ENCODE measurements at places on chromosomes 16 and 17. TPM values are rescaled to one million over a fixed set of nuclear protein-coding genes. Genes with fewer than 3 reads are reported as not detected.

GRCh38 chr17:45722161-45722560 lies 62.0 kb upstream of the CRHR1 start:
- DNase-seq, result no peak

DNA sequence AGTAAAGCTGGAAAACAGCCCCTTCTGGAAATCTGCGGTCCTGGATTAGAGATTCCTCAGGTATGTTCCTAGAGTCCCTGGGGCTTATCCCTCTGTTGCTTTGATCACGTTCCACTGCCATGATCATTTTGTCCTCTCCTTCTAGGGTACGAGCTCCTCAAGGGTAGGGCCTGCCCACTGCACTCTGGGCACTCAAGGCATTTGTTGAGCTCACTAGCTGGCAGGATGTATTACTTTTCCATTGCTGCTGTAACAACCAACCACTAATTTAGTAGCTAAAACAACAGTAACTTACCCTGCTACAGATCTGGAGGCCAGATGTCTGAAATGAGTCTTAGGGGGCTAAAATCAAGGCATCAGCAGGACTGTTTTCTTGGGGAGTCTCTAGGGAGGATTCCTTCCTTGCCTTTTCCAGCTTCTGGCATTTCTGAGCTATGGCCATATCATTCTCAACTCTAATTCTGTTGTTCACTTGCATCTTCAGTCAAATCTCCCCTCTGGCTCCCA lies 65.7 kb downstream of the ARSG start:
- no peak for DNase-seq

- DNase-seq, result no peak
Observed at GRCh38 chr17:76582660-76583059, 3.0 kb downstream of the ST6GALNAC2 start.

Gene CLEC19A
- total RNA-seq, result not detected

Gene RCVRN
- total RNA-seq, result 0.38 TPM

DNA sequence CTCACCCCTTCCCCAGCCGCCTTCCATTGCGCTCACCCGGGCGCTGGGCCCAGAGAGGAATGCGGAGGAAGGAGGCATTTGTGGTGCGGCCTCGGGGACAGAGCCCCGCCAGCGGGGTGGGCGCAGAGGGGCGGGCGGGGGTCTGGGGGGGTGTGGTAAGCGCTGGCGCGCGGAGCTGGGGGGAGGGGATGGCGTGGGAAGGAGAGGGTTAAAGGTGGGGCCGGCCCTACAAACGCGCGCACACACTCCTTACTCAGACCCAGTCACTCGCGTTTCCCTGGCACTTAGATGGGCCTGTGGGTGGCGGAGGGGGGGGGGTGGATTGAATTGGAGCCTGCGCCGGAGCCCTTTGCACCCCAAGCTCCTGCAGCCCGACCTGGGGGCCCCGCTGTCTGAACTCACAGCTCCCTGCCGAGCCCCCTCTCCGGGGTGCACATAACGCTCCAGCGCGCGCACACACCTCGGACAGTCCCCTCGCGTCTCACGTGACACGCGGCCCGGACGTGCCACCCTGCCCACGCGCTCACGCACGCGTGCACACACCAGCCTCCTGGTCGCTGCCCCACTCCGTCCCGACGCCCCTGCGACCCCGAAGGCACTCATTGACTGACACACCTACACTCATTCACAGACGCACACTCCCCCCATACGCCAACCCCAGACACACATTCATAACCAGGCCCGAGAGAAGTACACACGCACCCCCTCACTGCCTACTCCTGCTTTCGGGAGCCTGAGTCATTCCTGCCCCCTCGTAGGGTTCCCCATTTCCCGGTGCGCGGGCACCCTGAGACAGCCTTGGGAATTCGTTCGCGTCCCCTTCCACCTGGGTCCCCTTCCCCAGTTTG lies 844 bp downstream of the TBKBP1 start:
- DNase-seq, result peak; percentile 52

Gene HP
- total RNA-seq, result not detected

- no peak for DNase-seq
Observed at GRCh38 chr17:13560935-13561334, 40.8 kb downstream of the HS3ST3A1 start.

Gene ARHGDIG
- not detected for total RNA-seq

Gene ASGR1
- not detected for total RNA-seq

DNA sequence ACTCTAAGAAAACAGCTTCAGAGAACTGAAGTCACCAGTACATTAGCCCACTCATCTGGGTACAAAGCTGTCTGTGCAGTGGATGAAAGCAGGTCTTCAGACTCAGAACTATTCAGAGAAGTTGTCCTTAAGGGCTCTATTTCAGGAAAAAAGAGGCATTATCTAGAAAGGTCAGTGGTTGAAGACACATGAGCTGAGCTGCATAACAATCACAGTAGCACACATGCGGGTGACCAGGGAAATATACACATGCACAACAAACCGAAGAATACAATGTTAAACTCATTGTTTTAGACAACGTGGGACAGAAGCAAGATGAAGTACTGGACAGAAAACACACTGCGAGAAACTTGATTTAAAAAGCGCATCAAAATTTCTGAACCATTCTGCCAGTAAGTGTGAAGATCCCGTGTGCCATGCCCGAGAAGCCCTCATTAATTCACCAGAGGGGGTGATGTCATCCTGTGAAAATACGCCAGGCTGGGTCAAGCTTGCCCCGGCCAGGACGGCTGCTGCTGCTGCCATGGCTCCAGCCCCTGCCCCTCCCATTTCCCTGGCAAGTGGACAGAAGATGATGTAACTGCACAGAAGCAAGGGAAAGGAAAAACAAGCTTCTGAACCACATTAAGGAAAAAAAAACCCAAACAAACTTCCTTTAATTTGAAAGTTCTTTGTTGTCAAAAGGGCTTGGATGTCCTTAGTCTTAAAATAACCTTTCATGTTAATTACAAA lies 10.1 kb downstream of the DYNC1LI2 start:
- DNase-seq, result no peak

GRCh38 chr16:80982646-80983045 lies 24.0 kb downstream of the CMC2 start:
- no peak for DNase-seq

- DNase-seq, result no peak
Observed at GRCh38 chr17:8408371-8408770, 10.7 kb upstream of the RNF222 start.

Gene PSMB10
- 232 TPM for total RNA-seq

DNA sequence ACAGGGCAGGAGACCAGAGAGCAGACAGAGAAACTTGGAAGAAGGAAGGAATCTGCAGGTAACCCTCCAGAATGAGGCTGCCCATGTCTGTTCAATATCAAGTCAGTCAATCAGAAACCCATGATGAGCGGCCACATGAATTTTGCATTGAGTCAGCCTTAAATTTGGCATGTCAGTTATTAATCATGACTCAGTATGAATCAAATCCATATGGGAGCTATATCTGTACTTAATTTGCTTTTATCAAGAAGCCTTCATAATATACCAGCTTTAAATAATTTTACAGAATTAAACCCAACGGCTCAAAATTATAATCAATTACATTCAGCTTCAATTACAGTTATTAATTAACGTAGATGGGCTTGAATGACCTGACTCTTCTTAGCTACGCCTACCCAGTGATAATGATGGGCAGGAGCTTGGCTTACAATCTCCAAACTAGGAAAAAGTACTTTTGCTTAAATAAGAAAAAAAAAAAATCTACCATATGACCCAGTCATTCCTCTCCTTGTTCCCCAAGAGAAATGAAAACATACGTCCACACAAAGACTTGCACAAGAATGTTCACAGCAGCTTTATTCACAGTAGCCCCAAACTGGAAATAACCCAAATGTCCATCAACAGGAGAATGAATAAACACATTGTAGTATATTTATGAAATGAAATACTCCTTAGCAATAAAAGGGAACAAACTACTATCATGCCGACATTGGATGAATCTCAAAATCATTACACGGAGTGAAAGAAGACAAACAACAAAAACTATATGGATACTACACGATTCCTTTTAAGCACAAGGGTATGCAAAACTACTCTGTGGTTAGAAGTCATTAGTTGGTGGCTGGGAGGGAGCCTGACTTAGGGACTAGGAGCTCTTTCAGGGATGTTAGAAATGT lies 48.6 kb downstream of the SLC39A11 start:
- DNase-seq, result no peak

GRCh38 chr17:76438906-76439305 lies 14.0 kb downstream of the UBE2O start:
- no peak for DNase-seq

Gene WFIKKN2
- not detected for total RNA-seq

DNA sequence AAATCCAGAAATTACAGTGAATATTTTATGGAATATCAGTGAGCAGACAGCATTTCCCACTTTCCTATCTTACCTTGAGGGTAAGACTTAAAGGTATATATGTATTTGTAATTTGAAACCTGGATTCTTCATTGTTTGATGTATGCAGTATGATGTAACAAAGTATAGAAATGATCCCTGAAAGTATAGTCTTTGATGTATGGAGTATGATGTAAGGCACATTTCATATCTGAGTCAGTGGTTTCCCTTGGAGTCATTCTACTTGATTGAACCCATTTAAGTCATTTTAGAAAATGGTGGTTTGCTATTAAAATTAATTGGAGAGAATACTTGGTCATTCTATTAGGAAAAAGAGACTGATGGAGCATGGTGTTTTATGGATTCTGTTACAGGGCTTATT lies 10.1 kb downstream of the AMZ2 start:
- no peak for DNase-seq

Gene MYOCD
- 8.0 TPM for total RNA-seq

DNA sequence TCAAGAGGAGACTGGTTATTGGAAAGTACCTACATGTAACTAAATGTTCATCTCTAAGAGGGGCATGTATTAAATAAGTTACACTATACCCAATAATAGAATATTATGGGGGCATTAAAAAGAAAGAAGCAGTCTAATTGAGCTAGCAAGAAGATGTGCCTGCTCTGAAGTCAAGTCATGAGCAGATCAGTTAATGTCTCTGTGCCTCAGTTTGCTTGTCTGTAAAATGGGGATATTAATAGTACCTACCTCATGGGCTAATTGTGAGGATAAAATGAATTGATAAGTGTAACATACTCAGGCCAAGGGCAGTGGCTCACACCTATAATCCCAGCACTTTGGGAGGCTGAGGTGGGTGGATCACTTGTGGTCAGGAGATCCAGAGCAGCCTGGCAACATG lies 3.0 kb downstream of the CNGB1 start:
- DNase-seq, result no peak

Gene FN3KRP
- total RNA-seq, result 28.5 TPM

DNA sequence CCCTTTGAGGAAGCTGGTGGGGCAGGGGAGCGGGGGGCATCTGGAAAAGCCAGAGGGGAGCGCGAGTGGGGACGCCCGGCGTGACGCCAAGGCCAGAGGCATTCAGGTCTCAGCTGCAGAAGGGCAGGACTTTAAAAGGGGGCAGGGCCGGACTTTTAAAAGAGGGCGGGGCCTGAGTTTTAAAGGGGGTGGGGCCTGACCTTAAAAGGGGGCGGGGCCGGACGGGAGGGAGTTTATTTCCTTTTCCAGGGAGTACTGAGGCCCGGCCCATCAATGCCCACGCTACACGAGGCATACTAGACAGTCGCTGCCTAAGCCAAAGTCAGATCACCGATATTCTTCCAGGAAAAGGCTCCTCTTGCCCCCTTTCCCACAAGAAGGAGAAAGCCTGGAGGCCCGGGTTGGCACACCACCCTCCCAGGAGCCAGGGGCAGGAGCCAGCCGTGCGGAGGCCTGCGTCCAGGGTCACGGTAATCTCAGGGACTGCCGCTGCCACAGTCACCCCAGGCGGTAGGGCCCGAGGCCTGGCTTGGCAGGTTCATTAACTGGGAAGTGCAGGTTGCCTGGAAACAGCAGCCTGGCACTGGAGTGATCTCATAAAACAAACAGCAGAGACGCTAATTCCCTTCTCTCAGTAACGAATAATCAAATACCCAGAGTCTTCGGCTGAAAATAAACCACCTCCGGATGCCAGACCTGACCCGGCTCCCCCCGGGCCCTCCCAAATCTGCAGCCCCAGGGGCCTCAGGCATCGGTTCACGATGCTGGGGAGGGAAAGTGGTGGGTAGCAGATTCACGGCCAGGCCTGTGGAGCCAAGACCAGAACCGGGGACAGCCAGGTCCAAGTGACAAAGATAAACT lies 90.7 kb downstream of the TIMM22 start:
- no peak for DNase-seq

- DNase-seq, result no peak
Observed at GRCh38 chr16:72938795-72939164, 109.1 kb downstream of the ZFHX3 start.

GRCh38 chr17:65618516-65618915 lies 57.1 kb upstream of the AXIN2 start:
- DNase-seq, result no peak
